ENCODE measurements at places on chromosomes 4 and X.
A peak's percentile ranks its signal among the peaks of the same experiment; 100 is the strongest.

GRCh38 chr4:42302348-42302747 is 94.9 kb upstream of the SHISA3 start:
- DNase-seq: no peak

DNA sequence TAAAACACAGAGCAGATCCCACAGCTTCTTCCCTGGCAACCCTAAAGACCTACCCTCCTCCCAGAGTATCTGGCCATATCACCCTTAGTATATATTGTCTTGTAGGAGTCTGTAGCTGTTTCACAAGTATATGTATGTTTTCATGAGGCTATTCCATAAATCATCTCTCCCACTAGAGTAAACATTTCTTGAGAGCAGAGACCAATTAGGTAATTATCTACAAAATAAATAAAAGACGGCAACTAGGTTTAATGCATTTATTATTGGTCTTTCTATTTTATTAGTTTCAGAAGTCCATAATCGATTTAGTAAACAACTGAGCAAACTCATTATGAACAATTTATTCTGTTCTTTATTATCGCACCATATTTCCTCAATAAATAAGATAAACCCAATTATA is 7.0 kb downstream of the ACOT9 start:
- no peak for DNase-seq

DNA sequence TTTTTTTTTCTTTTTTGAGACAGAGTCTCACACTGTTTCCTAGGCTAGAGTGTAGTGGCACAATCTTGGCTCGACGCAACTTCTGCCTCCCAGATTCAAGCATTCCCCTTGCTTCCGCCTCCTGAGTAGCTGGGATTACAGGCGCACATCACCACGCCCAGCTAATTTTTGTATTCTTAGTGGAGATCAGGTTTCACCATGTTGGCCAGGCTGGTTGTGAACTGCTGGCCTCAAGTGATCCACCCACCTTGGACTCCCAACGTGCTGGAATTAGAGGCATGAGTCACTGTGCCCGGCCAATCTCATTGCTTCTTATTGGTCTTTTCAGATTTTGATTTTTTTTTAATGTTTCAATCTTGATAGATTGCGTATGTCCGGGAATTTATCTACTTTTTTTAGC is 124.4 kb downstream of the NBDY start:
- no peak for DNase-seq

DNA sequence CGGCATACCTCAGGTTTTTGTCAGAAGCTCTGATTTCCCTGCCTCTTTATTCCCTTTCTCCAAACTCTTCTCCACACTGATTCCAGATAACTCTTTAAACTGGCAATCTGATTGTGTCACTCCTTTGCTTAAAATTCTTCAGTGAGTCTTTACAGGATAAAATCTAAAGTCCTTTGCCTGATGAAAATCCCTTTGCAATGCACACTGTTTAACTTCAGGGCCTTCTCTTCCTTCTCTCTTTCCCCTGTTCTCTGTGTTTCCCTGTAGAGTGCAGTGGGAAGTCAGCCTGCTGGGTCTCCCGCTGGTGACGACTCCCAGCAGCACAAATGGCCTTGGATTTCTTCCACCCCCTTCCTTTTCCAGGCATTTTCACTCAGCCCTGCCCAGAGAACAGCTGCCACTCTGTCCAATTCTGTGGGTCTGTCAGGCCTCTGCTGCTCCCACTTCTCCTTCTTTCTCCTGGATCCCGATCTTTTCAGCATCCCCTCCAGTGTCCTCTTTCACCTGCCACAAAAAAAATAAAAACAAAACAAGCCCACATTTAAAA is 189.9 kb upstream of the NWD2 start:
- DNase-seq: no peak

DNA sequence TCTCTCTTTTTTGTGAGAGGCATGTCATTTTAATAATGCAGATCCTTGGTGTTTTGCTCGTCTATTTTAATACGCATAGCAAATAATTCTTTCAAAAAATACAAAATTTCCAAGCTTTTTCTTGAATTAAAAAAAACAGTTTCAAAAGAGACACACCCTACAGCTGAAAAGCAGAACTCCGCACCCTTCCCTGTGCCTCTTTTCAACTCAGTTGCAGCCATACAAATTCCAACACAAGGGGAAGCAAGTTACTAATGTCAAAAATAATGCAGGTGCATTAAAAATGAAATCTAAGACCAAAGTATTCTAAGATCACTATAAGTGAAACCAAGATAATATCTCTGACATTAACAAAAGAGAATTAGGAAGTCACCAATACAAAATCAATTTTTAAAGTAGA is 66.6 kb downstream of the NR3C2 start:
- DNase-seq: no peak

GRCh38 chr4:152044331-152045036 is 283.7 kb upstream of the GATB start:
- DNase-seq: no peak

DNA sequence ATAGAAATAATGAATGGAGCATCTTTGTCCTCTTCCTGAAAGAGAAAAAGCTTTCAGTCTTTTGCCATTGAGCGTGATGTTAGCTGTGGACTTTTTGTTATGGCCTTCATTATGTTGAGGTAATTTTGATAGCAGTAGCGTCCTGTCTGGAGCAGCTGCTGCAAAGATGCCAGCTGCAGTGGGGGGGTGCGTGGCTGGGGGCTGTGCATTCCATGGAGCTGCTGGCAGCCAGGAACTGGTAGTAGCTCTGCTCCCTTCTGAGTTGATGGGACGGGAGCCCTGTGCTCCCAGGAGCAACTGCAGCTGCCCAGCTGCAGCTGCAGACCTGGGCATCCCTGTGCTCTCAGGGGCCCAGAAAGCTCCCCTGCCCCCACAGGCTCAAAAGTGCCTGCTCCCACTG is 50.4 kb downstream of the CCDC160 start:
- no peak for DNase-seq

- DNase-seq: no peak
Observed at GRCh38 chrX:107454302-107454701, 4.8 kb downstream of the FRMPD3 start.

- DNase-seq: no peak
Observed at GRCh38 chr4:21856754-21857153, 91.8 kb downstream of the KCNIP4 start.

GRCh38 chr4:66750273-66750672 is 795.0 kb downstream of the CENPC start:
- DNase-seq: no peak

GRCh38 chr4:73450398-73451004 is 14.5 kb downstream of the AFP start:
- no peak for DNase-seq

DNA sequence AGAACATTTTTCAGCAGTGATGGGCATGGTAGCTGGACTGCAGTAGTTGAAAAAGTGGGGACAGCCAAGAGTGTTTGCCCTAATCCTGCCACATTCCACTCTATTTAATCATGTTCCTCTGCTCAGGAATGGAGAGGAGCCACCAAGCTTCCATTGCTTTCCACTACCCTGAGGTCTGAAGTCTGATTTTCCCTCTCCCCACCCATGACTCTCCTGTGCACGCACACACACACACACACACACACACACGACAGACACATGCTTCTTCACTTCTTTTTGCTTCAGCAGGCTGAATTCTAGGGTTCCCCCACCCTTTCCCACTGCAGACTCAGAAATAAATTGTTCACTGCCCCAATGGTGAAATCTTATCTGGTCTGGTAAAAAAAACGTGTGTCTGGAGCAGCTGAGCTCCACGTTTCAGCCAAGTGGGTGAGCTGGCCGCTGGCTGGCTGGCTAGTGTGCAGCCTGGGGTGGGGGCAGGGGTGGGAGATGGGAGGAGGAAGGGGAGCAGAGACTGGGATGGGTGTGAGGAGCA is 142.7 kb upstream of the NALF2 start:
- no peak for DNase-seq

- no peak for DNase-seq
Observed at GRCh38 chrX:83022020-83022419, 486.1 kb upstream of the POU3F4 start.

GRCh38 chr4:7074426-7074825 is 6.6 kb upstream of the GRPEL1 start:
- DNase-seq: no peak

- no peak for DNase-seq
Observed at GRCh38 chr4:154519214-154519613, 27.6 kb upstream of the DCHS2 start.

DNA sequence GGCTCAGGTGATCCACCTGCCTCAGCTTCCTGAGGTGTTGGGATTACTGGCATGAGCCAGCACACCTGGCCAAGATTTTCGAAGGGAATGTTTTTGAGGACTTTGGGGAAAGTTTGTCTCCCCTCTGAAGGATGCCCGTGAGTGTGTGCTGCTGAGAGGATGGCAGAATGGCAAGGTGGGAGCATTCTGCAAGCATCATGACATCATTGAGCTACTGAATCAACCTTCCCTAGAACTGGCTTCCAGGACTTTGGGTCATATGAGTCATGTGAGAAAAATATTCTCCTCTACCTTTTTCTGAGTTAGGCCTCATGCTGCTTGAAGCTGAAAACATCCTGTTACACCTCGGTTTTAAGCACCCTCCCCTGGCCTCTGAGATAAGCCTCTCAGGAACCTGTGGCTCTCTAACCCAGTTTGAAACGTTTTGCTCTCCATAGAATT is 31.0 kb downstream of the TMEM131L start:
- DNase-seq: peak; percentile 76

- peak; percentile 63 for DNase-seq
Observed at GRCh38 chrX:12999422-12999821, 24.5 kb downstream of the TMSB4X start.

GRCh38 chr4:100113732-100114131 is 76.5 kb downstream of the DDIT4L start:
- DNase-seq: no peak

- no peak for DNase-seq
Observed at GRCh38 chr4:83381173-83381572, 46.5 kb upstream of the HPSE start.

DNA sequence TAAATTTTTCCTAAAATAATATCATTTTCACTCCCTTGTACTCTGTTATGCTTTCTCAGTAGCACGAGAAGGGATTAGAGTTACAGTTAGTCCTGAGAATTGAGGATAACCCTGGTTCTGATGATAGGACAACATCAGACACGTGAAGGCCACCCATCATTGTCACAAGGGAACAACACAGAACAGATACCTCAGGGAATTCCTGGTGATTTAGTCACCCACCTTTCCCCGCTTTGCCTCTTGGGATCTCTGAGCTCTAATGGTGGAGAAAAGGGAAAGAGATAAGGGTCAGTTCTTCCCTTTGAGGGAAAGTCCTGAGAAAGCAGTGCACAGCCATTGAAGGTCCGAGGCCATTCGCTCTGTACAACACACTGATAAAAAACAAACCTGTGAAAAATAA is 112.3 kb upstream of the GALNT7 start:
- DNase-seq: no peak
